ENCODE measurements at places on chromosomes 1 and 21.

GRCh38 chr1:219837274-219837993 is 90.9 kb downstream of the SLC30A10 start:
- DNase-seq: peak; percentile 55

DNA sequence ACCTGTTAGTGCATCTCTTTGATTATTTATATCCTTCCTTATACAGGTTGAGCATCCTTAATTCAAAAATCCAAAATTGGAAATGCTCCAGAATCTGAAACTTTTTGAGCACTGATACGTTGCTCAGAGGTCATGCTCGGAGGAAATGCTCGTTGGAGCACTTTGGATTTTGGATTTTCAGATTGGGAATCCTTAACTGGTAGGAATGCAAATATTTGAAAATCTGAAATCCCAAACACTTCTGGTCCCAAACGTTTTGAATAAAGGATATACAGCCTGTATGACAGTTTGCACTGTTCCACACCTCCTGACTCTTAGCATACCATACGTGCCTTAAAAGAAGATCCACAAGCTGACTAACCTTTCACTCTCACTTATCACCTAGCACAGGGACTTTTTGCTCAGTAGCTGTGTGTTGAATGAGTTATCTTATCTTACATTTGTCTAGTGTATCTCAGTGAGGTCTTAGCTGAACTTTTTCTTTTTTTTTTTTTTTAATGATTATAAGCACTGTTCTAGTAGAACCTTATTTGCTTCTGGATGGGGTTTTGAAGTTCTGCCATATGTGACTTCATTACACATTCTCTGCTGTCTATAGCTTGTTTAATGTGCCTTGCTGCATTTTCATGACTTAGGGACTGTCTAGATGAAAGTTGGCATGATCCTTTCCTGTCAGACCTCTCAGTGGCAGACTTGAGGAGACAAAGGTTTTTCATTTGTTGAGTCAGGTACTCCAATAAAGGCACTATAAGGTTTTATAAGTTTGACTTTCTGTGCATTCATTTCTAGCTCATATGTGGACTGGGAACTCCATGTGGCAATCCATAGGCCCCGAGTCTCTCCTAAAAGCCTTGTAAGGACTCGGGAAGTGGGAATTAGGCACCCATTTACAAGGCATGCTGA is 21.6 kb downstream of the PTGFRN start:
- no peak for DNase-seq

GRCh38 chr1:107640207-107640606 is 324.8 kb downstream of the VAV3 start:
- DNase-seq: no peak

- DNase-seq: no peak
Measured at GRCh38 chr1:113860891-113861290, 10.6 kb downstream of the PTPN22 start.

- no peak for DNase-seq
Measured at GRCh38 chr1:147189514-147189913, 17.2 kb upstream of the PRKAB2 start.

DNA sequence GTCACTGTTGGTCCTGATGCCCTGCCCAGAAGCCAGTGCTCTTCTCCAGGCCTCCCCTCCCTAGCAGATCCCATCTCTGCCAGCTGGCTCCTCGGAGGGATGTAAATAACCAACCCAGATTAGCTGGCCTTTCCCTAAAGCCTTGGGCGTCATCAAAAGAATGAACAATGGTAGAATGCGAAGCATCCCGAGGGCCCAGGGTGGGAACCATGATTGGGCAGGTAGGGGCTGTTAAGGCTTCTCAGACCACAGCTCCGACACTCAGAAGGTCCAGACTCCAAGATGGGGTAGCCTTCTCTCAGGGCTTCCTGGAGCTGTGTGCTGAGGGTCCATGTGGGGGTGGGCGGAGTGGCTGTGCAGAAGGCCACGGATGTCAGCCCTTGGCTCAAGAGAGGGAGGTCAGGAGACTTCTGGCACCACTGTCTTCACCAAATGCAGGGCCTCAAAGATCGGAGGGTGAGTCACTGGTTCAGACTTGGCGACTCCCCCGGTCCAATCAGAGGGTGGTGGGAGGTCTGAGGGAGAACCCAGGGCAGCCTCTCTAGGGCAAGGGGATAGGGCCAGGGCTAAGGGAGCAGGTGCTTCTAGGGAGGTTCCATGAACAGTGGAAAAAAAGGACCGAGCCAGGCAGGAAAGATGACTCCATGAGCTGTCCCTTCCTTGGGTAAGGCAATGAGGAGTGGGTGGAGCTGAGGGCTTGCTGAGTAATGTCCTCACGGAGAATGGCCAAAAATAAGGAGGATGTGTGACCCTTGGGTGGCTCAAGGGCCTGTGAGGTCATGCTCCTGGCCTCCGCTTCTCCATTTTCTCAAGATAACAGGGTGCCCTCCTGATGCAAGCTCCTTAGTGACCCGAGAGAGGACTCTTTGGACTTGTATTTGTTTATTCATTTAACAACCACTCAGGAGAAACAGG is 58.4 kb upstream of the EPS8L3 start:
- no peak for DNase-seq

- no peak for DNase-seq
Measured at GRCh38 chr1:78549891-78550290, 59.1 kb downstream of the PTGFR start.

GRCh38 chr1:178928041-178928440 is 57.2 kb upstream of the ANGPTL1 start:
- no peak for DNase-seq

GRCh38 chr1:119914071-119914470 is 17.8 kb upstream of the ADAM30 start:
- no peak for DNase-seq

GRCh38 chr21:45208627-45208951 is 79.1 kb downstream of the POFUT2 start:
- DNase-seq: no peak

GRCh38 chr1:13965770-13966398 is 265.9 kb downstream of the PRDM2 start:
- DNase-seq: peak; percentile 22

DNA sequence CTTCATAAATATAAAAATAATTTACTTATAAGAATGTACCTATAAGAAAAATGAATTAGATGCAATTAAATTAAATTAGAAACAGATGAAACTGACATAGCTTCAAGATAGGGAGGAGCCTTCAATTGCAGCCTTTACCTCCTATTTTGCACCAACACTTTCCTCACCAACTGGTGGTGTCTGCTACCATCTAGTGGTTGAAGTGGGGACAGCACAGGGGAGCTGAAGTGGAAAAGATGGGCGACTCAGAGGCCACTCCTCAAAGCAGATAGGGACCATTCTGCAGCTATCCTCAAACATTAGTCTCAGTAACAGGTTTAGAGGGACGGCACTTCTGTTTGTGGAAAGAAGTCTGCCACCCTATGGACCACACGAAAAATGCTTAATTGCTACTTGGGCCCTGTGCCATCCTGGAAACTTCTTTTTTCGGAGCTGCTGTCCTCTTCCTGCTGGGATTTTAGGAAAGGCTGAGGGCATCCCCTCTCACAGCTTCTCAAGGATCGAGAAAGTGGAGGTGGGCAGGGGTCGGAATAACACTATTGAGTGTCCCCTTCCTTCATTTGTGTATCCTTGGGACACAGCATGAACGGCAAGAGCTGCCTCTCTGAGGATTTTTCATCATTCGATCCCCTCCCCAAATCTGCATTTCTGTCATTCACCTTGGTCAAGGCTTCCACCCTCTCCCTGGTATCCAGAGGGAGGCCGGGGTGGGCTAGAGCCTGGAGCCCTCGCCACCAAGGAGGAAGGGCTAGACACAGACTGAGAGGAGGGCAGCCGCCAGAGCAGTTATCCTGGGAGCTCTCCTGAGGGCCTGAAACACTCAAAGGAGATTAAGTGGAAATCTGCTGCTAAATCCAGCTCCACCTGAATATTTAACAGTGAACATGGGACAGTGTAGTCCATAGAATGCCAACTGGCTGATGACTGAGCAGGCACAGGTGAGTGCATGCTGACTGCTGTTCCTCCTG is 9.6 kb downstream of the PROK1 start:
- peak; percentile 77 for DNase-seq

- DNase-seq: no peak
Measured at GRCh38 chr1:15542388-15543250, 16.0 kb downstream of the DNAJC16 start.

DNA sequence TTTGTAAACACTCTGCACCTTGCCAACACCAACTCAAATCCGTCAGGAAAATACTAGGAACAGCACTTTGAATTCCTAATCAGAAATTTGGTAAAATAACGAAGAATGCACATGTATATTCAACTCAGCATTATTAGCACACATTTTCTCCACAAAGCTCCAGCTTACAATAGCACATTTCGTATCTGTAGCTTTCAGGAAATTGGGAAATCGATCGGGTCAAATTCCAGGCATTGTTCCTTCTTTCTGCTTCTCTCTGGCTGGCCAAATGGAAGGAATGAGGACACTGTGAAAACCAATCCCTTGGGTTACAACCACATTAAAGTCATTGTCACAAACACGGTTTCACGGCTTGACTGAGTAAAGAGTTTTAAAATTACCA is 58.6 kb downstream of the NPHP4 start:
- DNase-seq: no peak

GRCh38 chr1:194533641-194534040 is 1347.2 kb upstream of the B3GALT2 start:
- peak; percentile 12 for DNase-seq

- no peak for DNase-seq
Measured at GRCh38 chr1:203581841-203582240, 44.8 kb upstream of the ATP2B4 start.

GRCh38 chr1:23601968-23602876 is 42.9 kb upstream of the ID3 start:
- no peak for DNase-seq

DNA sequence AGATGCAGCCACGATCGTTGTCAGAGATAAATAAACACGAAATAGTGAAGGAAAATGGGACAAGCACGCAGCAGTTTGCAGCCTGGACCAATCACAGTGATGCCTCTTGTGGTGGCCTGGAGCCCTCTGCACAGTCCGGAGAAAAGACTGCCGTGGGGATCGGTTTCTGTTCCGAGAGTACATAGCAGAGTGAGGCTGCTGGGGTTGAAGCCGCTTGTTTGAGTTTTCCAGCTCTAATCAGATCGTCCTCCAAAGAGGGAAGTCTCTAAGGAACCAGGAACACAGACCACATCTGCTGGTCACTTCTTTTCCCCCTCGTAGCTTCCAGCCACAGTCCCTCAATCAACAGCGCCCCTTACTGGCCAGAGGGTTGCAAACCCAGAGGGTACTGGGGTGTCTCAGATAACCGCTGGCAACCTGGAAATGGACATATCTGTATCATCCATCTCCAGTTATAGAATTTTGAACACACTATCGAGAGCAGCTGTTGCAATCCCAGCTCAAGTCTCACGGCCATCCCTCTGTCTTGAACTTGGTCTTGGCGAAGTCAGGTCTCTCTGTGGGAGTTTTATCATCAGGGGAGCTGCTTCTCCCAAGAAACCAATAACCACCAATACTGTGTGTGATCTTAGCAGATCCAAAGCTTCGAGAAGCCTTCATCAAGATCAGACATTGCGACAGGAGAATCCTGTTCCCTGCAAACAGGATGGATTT is 57.4 kb downstream of the OLIG1 start:
- peak; percentile 55 for DNase-seq

DNA sequence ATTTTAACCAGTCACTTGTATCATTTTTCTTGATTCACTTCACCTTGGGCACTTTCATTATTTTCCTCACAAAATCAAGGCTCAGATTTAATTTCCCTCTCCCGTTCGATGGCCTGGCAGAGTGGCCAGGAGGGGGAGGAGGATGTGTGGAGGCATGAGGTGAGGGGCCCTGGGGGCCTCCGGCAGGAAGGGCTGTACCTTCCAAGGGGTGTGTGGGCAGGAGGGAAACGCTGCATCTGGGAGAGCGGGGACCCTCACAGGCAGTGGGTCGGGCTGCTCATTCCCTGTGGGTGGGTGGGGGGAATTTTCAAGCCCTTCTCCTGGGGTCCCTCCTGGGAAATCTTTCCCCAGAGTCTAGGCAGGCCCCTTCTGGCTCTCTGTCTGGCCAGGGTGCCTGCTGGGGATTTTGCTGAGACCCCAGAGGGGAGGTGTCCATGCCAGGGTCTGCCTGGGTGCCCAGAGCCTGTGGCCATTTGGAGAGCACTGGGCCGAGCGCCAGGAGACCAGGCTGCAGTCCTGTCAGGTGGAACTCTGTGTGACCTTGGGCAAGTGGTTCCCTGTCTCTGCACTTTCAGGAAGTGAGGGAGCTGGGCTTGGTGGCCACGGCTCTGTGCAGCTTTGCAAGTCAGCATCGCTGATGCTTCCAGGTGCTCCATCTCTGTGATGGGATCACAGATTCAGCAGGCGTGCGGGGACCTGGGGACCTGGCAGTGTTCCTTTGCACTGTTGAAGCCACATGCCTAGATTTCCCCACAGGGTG is 81.9 kb upstream of the C1orf174 start:
- no peak for DNase-seq

- DNase-seq: no peak
Measured at GRCh38 chr21:43308101-43308814, 118.7 kb downstream of the SIK1 start.

GRCh38 chr1:23029337-23029736 is 10.1 kb downstream of the KDM1A start:
- no peak for DNase-seq

Data from LoVo (cell line).